Fibroblast of lung (primary cell): ENCODE measurements at places on chromosomes 11 and 22. TPM values are rescaled to one million over a fixed set of nuclear protein-coding genes. Genes with fewer than 3 reads are reported as not detected.

The LAYN gene
- 55.7 and 117 TPM in 2 replicates for total RNA-seq

The PDXP gene
- 4.0 and 5.1 TPM in 2 replicates for total RNA-seq

The RFPL2 gene
- not detected in 2 replicates for total RNA-seq

The PTDSS2 gene
- 31.8 and 36.7 TPM in 2 replicates for total RNA-seq

The INS gene
- total RNA-seq: not detected in 2 replicates

The BRSK2 gene
- total RNA-seq: 0.26 and 0.33 TPM in 2 replicates

The MYOD1 gene
- total RNA-seq: not detected in 2 replicates

The RBMXL2 gene
- total RNA-seq: under 0.01 TPM in 1 of 2 replicates, not detected in the other

The NXPE1 gene
- not detected in 2 replicates for total RNA-seq

The P4HA3 gene
- 4.1 and 5.1 TPM in 2 replicates for total RNA-seq

The C22orf42 gene
- not detected in 2 replicates for total RNA-seq

The RIMBP3B gene
- total RNA-seq: under 0.01 TPM in 2 replicates

The TSGA10IP gene
- 0.17 TPM in 1 of 2 replicates, not detected in the other for total RNA-seq

The POLR3H gene
- 15.4 and 19.7 TPM in 2 replicates for total RNA-seq

The SHISAL1 gene
- total RNA-seq: 2.1 and 3.5 TPM in 2 replicates

The CALCB gene
- 0.17 and 0.26 TPM in 2 replicates for total RNA-seq

The CCDC88B gene
- total RNA-seq: 2.1 and 3.1 TPM in 2 replicates
